ENCODE measurements at places on chromosomes 11 and 22.

DNA sequence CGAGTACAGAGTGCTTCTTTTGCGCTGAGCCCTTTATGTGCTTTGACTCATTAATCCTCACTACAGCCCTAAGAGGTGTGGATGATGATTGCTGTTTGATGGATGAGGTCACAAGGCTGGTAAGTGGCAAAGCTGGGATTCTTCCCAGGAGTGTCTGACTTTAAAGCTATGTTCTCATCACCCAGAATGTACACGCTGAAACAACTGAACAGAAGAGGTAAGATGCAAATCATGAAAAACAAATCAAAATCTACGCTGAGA, 37.7 kb upstream of the CREB3L1 start:
- no peak for DNase-seq

DNA sequence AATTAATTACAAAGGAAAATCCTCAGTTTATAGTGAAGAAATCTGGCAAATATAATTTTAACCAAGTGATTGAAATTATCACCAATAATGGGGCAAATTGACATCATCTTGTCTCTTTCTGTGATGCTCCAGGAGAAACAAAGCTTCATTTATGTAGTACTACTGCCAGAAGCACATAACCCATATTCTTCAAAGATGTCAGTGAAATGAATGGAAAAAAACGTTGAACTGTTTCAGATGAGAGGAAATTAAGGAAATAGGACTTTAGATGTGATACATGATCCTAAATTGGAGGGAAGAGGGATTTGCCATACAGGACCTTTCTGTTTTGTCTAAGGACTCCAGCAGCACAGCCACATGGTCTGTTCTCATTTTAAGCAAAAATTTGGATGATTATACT, 57.6 kb downstream of the PPP6R3 start:
- DNase-seq: no peak

DNA sequence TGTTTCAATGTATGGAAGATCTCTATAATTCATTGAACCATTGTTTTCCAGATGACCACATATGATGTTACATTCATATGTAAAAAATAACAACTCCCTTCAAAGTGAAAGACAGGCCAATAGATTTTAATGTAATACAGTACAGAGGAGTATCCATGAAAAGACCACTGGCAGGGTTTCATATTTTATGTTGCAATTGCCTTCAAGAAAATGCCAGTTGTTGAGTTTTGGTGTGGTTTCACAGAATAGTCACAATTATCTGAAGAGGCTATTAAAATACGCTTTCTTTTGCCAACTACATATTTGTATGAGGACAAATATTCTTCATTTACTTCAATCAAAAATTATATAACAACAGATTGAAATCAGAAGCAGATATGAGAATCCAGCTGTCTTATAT, 14.3 kb downstream of the AMOTL1 start:
- no peak for DNase-seq

DNA sequence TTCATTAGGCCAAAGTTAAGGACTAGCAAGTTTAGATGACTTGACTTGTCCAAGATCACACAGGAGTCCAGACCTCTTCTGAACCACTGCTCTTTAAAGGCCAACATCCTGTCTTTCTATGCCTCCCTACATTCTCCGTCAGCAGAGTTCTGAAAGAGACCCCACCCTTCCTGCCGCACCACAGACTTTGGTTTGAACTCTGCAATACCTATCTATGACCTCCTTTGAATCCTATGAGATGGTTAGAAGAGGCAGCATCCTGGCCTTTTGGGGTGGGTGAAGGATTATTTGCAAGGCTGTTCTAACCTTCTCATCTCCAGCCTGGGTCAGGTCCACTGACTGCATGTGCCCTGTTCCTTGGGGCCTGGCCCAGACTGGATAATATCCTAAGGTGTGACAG, 4.3 kb upstream of the RRM1 start:
- DNase-seq: no peak

DNA sequence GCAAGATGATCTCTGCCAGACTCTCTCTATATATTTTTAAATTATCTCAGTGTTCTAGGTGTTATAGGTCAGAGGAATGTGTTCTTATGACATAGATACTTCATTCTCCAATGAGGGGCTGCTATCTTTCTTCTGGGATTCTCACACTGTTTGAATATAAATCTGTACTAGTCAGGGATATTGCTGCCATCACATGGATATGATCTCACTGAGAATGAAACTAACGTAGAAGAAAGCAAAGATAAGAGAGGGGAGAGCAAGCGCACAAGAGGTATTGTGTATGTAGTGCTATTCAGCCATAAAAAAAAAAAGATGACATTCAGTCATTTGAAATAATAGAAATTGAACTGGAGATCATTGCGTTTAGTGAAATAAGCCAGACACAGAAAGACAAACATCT, 42.2 kb upstream of the SLC36A4 start:
- no peak for DNase-seq

GRCh38 chr11:19430346-19430745, 189.6 kb upstream of the E2F8 start:
- DNase-seq: no peak

- DNase-seq: no peak
These were observed 99.0 kb upstream of the NECTIN1 start for GRCh38 chr11:119828006-119828405.

GRCh38 chr11:66345316-66345649, 379 bp upstream of the BRMS1 start:
- no peak for DNase-seq

GRCh38 chr22:24208012-24208749, 26.9 kb downstream of the SUSD2 start:
- peak; percentile 40 for DNase-seq

DNA sequence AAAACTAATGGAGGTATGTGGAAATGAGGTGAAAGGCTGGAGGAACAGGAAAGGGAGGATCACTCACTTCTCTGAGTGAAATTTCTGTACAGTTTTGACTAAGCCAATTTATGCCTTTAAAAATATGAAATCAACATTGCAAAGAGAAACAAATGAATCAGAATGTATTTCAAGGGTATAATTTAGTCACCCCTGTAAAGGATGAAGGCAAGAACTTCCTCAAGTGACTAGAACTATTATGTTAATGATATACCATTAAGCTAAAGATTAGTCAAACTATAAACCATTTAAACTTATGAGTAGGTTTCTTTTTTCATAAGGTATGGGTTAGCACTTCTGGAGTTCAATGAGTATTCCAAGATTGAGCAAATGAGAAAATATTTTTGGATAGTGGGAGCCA, 184.5 kb upstream of the CHORDC1 start:
- DNase-seq: no peak

DNA sequence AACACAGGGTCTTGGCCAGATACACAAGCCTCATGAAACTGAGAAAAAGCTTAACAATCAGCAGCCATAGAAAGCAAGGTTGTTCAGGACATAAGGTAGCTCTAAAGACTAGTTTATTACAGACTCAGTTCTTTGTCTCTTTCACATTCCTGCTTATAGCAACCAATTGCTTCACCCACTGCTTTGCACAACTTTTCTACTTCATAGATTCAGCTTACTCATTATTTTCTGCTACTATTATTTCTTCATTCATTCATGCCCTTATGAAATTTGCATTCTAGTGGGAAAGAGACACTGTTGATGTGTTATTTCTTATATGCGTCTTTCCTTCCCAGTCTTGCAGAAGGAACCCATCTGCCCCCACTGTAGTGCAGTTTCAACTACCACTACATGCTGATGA, 4.7 kb downstream of the CCDC34 start:
- no peak for DNase-seq

GRCh38 chr22:24483976-24484545, 11.1 kb upstream of the UPB1 start:
- no peak for DNase-seq

DNA sequence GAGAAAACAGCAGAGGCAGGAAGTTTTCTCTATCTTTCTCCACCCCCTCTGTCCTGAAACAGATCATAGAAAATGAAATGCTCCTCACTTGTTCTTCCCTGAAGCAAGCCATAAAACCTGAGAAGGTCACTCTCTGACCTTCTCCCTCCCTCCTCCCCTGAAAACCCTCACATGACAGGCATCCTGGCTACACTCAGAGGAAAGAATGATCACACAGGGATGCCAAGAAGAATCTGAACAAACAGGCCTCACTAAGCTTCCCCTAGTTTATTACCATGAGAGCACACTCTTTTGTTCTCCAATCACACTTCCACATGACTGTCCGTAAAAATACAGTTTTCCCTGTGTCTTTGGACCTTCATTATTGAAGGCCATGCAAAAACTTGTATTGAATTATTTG, 300.1 kb downstream of the BUD13 start:
- no peak for DNase-seq

DNA sequence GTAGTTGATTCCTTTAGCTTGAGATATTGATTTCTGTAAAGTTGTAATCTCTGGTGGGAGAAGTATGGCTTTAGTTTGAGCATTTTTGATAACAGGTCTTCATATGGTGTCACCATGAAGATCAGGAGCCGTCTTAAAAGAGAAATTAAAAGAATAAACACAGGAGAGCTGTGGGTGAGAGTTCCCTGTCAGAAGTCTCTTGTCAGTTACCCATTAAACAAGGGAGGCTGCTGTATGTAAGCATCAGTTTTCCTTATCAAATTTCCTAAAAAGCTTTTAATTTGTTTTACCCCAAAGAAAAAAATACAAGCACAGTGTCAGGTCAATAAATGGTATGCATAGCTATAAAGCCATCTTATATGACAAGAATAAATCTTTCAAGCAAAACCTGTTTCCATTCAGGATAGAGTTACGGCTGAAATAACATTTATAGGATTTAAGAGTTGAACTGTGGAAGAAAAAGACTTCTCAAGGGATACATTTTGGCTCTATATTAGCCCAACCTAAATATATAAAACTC, 767.5 kb downstream of the JRKL start:
- DNase-seq: no peak

- no peak for DNase-seq
These were observed 146.7 kb downstream of the CTTN start for GRCh38 chr11:70544774-70545609.

DNA sequence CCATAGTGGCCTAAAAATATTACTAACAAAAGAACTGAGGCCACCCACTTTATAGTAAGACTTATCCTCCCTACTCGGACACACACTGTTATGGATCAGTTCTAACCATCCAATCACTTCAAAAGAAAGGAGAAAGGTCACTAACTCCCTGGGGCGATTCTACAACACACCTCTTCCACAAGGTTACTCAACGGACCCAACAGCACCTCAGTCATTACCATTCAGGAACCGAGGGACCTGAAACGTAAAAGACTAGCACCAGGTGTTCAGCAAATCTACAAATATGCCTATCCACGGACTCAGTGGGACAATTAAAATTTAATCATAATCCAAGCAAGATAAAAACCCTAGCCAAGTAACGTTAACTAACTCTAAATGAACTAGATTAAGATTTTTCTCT, 1.6 kb downstream of the HNRNPUL2 start:
- no peak for DNase-seq

DNA sequence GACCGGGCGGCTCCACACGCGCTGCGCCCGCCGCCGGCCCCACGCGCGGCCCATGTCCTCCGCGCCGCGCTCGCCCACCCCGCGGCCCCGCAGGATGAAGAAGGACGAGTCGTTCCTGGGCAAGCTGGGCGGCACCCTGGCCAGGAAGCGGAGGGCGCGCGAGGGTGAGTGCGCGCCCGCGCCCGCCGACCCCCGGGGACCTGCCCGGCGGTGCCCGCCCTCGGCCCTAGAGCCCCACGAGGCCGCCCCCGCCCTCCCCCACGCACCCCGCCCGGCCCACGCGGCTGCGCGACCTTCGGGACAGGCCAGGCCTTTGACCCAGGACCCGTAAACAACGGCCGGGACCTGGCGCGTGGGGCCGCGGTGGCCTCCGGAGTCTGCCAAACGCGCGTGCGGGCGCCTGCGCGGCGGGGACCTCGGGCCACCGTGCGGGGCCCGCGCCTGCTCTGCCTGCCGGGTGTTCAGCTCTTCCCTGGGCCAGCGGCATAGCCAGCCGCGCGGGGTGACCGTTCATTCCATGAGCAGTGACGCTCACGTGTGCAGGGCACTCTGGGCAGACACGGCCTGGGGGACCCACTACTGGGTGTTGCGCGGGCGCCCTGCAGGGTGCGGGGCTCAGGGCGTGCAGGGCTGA, at the start of gene PARVB:
PARVB (plus strand) TSS at position 15 of the 634 bp plus-strand sequence; CDS start at position 53, 38 bp downstream.
- peak; percentile 55 for DNase-seq

All from testis (tissue), 5 donors.